ENCODE measurements at places on chromosomes 1 and 21.

- no peak for DNase-seq
Measured at GRCh38 chr21:37639756-37640155, 273.2 kb downstream of the DYRK1A start.

DNA sequence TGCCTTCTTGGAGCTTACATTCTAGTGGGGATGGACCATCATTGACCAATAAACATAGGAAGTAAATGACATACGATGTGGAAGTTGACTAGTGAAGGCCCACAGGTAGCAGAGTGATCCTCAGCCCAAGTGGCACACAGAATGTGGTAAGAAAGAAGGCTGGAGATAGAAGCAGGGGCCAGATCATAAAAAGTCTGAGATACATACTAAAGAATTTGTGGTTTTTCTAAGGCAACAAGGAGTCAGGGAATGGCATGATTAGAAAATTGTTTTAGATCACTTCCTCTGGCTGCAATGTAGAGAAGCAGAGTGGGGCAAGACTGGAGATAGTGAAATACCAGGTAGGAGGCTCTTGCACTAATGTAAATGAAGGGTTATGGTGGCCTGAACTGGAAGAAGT, 154.0 kb downstream of the VPS13D start:
- no peak for DNase-seq

- DNase-seq, result peak; percentile 84
Measured at GRCh38 chr1:109790735-109791494, 27.2 kb upstream of the EPS8L3 start.

GRCh38 chr1:46708121-46708520, 10.8 kb downstream of the EFCAB14 start:
- DNase-seq, result no peak

DNA sequence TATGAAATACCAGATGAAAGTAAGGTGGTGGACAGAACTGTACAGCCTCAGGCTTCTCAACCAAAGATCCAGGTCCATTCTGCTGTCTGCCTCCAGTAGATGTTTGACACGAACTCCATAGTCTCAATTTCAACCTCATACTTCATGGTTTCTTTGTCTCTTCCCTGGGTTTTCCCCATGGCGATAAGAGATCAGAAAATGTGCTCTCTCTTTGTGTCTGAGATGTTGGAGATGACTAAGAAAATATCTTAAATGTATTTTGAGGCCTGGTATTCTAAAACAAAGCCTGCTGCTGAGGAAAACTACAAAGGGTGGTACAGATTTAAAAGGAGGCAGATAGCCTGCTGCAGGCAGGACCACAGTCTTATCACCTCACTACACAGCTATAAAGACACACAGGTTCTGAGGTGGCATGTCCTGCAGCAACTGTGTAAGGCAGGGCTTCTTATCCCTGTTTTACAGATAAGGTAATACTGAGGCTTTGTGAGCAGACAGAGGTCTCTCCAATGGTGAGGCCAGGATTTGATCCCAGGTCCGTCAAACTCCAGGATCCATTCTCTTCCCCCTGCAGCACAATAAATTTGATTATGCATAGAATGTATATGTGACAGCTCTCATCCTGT, 40.0 kb upstream of the CACNA1E start:
- DNase-seq, result no peak

DNA sequence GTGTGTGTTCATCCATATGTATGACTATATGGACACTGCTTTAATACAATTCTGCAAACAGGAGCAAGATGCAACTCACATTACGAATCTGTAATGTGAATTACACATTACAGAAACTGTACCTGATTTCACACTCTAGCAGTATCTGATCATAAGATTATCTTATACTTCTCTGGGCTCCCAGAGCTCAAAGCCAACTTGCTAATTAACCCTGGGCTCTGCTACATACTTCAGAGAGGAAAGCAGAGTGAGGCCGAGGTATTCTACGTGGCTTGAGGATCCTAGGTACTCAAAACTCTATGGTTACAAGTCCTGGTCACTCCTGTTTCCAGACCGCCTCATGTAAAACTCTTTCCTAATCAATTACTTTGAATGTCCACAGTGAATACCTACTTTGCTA, 149.2 kb upstream of the KRTAP19-8 start:
- no peak for DNase-seq

- no peak for DNase-seq
Measured at GRCh38 chr21:41630917-41631316, 123.0 kb upstream of the TMPRSS2 start.

Measured in activated T-cell treated with anti-CD3 and anti-CD28 coated beads, Interleukin-2, amount 50 U/mL, for 48 hours (primary cell).